ENCODE measurements at places on chromosomes 7 and 10.

DNA sequence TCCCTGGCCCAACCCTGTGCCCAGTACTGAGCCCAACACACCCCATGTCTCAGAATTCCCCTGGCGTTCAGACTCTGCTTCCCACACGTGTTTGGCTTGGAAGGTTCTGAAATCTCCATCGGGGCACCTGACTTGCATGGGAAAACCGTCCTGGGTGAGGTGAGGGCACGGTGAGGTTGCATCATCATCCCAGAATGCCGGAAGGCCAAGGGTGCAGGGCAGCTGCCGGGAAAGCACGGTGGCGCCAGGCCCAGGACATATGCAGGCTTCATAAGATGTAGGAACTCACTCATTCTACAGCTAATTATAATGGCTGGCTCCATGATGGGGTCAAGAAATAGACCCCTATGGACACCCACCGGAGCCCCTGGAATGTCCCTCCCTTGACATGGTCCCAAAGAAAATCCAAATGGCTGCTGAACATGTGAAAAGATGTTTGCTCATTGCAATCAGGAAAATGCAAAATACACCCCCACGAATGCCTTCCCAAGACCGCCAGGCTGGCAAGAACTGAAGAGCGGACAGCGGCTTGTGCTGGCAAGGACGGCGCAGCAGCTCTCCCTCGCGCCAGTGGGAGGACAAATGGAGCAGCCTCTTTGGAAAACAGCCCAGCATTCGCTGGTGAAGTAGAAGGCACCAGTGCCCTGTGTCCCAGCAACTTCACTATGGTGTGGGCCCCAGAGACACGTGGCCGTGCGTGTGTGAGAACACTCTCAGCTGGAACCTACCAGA, 2.3 kb downstream of the KNDC1 start:
- peak; percentile 67 for DNase-seq

DNA sequence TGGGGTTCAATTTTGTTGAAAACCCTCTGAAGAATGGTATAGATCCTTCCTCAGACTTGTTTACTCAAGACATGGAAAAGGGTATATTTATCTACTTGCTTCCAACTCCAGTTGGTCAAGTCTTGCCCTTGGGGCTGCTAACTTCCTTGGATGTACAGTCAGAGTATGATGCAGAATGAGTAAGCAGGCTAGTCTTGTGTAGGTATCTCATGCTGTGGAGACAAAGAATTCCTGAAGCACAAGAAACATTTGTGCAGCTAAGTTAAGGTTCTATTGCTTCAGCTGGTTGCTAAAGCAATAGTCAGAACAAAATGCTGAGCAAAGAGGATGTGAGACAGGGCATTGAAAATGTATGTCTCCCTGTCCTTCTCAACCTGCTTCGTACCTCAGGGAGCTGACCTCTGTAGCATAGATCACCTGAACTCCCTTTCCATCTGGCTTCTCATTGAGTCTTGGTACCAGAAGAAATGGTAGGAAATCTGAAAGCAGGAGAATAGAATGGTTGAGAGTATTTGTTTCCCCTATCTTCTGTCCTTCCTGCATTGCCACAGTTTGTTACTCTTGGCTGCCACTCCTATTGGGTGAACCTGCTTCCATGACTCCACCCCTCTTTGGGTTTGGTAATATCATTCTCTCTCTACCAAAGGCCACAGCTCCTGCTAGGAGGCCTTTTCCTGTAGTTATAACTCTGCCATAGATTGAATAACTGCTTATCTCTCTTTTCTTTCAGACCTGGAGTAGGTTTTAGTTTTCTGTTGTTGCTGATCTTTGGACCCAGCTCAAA, 346.0 kb downstream of the PHF14 start:
- DNase-seq = no peak

- DNase-seq = peak; percentile 99
Observed at GRCh38 chr7:151110941-151111645, 24.8 kb downstream of the AGAP3 start.

DNA sequence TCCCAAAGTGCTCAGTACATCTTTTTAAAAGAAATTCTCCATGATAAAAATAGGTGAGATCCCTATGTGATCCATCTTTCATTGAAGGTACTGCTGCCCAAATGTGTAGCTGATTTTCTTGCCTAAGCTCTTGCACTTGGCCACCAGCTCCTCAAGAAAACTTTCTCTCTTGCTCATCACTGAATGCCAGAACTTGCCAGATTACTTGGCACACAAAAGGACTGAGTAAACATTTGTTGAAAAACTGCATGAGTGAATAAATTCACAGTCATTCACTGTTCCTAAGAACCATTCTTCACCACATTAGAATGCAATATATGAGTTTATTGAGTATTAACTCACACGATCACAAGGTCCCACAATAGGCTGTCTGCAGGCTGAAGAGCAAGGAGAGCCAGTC, 99.9 kb downstream of the TRIL start:
- DNase-seq = no peak

GRCh38 chr7:12570534-12571461, at the start of gene SCIN:
Gene SCIN (plus strand): TSS chr7:12570720. CDS start chr7:12570787, 67 bp downstream.
- peak; percentile 29 for DNase-seq

- no peak for DNase-seq
Observed at GRCh38 chr10:5045095-5045494, 41.4 kb upstream of the AKR1C2 start.

- DNase-seq = no peak
Observed at GRCh38 chr7:66905689-66906088, 15.3 kb upstream of the TMEM248 start.

GRCh38 chr7:131533151-131533559, 23.3 kb downstream of the PODXL start:
- no peak for DNase-seq

DNA sequence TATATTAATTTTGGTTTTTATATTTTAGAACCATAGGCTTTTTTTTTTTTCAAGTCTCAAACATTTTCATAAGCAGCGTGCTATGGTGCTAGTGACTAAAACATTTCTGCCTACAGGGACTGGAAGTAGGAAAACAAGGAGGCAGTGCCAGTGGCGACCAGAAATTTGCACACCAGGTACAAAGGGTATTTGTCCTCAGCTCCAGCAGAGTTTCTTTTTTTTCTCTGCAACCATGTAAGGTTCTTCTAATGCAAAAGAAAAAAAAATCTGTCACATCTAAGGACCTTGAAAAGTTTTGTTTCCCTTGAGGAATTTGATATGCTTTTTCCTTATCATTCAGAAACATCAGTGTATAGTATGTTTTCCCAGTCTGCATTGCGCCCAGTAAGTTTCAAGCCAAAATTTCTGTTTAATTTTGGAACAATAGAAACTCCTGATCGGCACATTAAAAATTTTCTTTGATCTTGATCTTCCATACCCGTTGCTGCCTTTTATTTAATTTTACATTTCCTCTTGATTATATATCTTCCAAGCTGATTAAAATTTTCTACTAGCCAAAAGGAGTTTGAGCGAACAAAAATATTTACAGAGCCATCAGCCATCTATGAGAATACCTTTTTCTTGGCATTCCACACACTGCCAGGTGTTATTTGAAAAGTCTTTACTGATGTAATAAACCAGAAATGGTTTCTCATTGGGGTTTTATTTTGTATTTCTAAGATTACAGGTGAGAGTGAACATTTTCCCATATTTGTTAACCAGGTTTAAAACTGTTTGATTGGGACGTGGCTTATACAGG, 956 bp upstream of the KLHDC10 start:
- DNase-seq = no peak

- no peak for DNase-seq
Observed at GRCh38 chr10:28463141-28463540, 69.8 kb upstream of the WAC start.

- no peak for DNase-seq
Observed at GRCh38 chr7:41584746-41585145, 118.1 kb downstream of the INHBA start.

- DNase-seq = no peak
Observed at GRCh38 chr7:137992550-137993394, 9.1 kb downstream of the CREB3L2 start.

GRCh38 chr10:78367751-78368150, 334.1 kb downstream of the RPS24 start:
- DNase-seq = no peak

GRCh38 chr7:67438913-67439505, 442.4 kb downstream of the TYW1 start:
- DNase-seq = no peak

GRCh38 chr10:25678666-25679065, 255.4 kb upstream of the MYO3A start:
- DNase-seq = no peak

DNA sequence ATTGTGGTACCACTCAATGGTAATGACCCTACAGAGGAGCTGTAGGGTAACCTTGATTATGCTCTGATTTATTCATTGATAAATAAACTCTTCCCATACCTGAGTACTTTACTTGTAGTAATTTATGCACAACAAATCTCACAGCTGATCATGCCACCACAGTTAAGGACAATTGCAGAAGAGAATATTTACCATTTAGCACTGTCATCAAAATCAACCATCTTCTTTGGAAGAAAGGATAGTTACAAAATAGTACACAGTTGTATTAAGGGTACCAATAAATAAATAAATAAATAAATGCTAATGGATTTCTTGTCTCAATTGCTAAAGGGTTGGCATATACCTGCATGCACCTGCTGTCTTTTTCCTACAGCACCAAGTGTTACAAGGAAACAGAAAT, 97.6 kb upstream of the PDE1C start:
- no peak for DNase-seq

DNA sequence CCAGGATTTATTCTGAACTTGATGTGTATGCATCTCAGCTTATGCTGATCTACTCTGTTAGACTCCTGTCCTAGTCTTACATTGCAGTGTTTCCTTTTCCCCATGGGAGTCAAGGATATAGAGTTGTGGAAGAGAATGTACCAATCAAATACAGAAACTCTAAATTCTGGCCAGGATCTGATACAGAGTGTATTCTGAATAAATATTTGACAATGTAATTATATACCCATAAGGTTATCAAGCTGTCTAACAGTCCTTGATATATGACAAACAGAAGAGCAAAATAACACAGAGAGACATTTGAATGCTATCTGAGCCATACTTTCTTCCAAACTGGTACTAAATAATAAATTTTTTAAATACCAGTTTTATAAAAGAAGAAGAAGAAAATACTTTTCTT, 116.8 kb downstream of the ETV1 start:
- no peak for DNase-seq

- DNase-seq = no peak
Observed at GRCh38 chr10:68001000-68001399, 74.1 kb downstream of the HERC4 start.

- DNase-seq = no peak
Observed at GRCh38 chr10:60389413-60390025, at the start of gene ANK3. Gene ANK3 (minus strand): TSS chr10:60389875. CDS start chr10:60389538, 337 bp downstream.

DNA sequence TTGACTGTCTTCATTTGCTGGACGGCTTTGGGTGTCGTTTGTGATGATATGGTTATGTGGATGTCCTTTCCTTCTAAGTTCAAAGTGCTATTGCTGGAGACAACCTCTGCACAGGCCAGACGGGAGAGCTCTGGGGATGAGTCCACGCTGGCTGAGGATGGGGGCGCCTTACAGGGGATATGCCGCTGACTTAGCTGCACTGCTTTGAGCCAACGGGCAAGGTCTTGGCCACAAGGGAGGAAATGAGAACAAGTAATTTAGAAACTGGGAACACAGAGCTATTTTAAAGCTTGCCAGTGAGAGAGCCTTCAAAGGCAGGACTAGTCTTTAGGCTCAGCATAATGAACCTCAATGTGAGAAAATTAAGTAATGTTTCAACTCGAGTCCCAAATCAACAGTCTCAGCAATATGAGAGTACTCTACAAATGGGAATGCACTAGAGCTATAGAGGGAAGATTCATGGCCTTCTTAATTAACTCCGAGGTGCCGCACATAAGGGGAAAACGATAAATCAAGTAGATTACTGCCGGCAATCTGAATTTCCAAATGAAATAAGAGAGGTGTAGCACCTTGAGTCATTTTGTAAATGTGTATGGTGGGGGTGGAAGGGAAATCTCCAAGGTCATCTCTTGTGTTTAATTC, 209.3 kb downstream of the JAZF1 start:
- no peak for DNase-seq

- no peak for DNase-seq
Observed at GRCh38 chr10:60958892-60959601, 15.1 kb upstream of the RHOBTB1 start.

GRCh38 chr10:44243851-44244510, 140.9 kb downstream of the CXCL12 start:
- no peak for DNase-seq

DNA sequence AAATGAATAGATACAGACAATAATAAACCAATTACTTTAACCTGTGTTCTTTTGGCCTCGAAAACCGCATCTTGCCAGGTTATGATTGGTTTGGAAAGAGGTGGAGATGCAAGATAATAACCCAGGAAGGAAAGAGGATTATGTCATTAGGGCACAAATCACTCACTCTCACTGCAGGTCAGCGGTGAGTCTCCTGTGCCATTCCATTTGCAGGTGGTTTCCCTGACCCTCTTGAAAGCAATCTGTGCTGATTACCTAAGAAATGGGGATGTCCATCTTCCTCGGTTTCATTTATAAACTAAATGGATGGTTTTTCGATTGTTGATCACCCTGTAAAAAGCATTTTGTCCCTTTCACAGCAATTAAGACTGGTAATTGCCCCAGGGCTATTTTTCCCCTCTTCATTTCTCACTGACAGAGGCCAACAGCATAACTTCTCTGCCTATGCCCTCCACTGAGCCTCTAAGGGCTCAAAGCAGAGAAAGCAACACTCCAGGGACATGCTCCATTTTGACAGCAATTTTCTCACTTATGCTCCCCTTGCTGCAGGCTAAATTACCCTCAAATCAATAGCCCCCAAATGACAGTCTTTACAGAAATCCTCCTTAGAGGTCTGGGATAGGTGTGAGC, 257.5 kb downstream of the IPMK start:
- DNase-seq = no peak

DNA sequence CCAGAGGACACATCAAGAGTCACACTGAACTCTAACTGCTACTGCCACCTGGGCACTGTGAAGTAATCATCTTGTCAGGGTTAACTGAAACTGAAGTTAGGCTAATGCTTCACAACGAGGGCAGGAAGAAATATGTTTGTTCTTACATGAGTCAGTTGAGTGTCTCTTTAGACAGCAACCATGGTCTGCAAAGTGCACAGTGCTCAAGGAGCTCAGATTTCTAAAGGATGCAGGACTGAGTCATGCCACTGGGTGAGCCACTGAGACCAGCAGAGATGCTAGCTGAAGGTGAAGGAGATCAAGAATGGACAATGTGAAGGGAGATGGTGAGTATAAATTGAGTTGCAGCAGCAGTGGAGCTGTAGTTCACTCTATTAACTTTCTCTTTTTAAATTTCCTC, 76.0 kb upstream of the CTTNBP2 start:
- no peak for DNase-seq

GRCh38 chr7:44891372-44891771, 6.0 kb upstream of the PURB start:
- no peak for DNase-seq

DNA sequence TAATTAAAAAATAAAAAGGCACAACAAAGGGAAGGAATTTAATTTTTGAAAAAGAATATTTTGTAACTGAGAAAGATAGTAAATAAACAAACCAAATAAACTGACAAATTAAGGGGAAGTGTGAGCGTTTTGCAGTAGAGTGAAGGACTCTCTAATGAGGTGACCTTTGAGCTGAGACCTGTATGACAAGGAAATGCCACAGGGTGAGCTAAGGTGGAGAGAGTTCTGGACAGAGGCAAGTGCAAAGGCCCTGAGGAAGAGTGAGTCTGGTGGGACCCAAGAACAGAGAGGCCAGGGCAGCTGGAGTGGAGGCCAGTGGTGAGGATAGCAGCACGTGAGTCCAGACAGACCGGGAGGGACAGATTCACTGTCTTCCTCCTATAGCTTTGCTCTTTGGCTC, 179.4 kb downstream of the CACNB2 start:
- DNase-seq = no peak

Data from HuH-7.5 (cell line).